ENCODE measurements at places on chromosomes 2 and 18.

DNA sequence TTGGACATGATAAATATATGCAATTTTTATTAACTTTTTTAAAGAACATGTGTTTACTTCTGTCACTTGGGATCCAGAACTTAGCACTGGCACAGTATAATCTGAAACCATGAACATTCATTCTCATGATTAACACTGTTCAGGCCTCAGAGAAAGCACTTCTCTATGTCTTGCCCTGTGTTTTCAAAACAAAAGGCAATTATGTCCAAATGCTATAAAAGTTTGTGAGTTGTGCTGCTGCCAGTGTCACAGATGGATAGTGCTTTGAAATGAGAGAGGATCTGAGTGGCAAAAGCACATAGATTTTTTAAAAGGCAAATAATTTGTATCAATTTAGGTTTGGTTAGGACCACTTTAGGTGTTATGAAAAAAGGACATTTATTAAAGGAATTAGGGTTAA lies 470.5 kb upstream of the FAM98A start:
- no peak for DNase-seq

DNA sequence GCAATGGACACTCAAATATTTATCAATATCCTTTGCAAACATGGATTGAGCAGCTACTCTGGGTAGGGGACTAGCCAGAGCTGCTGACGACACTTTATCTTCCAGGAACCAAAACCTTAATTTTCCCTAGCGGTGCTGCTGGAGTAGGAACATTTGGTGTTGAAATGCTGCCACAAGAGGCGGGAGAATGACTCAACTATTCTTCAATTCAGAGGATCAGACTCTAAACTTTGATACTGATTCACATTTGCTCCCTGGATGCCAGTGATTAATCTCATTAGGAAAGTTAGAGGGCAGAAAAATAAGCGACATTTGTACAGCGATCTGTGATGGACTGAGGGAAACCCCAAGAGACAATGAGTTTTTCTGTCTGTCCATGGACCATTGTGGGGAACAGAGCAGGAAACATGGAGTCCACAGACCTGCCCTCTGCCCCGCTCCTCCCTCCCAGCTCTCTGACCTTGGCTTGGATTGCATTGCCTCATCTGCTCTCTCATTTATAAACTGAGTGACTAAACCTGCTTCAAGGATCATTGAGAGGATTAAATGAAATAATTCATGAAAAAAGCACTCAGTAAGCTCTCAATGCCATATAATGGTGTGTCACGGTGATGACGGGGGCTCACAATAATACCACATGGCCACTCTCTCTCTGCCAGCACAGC lies 12.6 kb upstream of the EPB41L3 start:
- DNase-seq = no peak

DNA sequence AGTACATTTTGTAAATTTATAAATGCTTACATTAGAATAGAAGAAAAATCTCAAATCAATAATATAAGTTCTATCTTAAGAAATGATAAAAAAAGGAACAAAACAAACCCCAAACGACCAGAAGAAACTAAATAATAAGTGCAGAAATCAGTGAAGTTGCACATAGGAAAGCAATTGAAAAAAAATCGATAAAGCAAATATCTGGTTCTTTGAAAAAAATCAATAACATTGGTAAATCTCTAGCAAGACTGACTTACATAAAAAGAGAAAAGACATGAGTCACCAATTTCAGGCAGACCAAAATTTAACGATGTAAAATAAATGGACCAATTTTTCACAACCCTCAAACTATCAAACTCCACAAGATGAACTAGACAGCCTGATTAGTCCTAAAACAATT lies 249.9 kb upstream of the HDAC4 start:
- DNase-seq = no peak

DNA sequence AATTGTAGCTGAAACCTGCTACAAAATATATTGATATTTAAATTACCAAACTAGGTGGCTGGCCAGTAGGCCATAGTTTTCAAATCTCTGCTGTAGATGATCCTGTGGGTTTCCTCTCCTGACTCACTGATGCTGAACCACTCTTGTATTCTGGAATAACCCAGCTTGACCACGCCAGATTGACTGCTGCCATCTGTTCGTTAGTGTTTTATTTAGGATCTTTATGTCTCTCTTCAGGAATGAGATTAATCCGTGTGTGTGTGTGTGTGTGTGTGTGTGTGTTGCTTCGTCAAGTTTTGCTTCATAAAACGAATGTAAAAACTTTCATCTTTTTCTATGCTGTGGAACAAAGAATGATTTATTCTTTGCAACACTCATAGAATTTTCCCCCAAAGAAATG lies 187.1 kb downstream of the DYSF start:
- no peak for DNase-seq

GRCh38 chr2:38264396-38265221 lies 112.5 kb downstream of the ATL2 start:
- no peak for DNase-seq

DNA sequence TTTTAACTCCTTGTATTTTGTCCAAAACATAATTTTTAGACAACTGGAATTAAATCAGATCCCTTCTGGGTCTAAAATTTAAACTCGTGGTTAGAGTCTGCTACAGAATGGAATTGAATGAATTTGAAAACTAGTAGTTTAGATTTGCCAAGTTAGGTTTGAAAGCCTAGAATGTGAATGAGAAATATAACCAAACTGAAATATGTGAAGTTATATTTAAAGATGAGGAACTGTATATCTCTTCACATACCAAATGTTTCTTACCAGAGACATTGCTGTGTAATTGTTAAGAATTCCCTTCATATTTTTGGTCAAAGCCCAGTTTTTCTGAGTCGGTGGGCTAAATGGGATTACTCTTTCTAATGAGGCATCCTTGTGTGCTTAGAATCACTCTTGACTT lies 74.2 kb downstream of the LPIN1 start:
- DNase-seq = no peak

- no peak for DNase-seq
Observed at GRCh38 chr2:127054996-127055785, 51.8 kb downstream of the BIN1 start.

GRCh38 chr18:80041424-80041823 lies 7.2 kb downstream of the RBFA start:
- DNase-seq = no peak

DNA sequence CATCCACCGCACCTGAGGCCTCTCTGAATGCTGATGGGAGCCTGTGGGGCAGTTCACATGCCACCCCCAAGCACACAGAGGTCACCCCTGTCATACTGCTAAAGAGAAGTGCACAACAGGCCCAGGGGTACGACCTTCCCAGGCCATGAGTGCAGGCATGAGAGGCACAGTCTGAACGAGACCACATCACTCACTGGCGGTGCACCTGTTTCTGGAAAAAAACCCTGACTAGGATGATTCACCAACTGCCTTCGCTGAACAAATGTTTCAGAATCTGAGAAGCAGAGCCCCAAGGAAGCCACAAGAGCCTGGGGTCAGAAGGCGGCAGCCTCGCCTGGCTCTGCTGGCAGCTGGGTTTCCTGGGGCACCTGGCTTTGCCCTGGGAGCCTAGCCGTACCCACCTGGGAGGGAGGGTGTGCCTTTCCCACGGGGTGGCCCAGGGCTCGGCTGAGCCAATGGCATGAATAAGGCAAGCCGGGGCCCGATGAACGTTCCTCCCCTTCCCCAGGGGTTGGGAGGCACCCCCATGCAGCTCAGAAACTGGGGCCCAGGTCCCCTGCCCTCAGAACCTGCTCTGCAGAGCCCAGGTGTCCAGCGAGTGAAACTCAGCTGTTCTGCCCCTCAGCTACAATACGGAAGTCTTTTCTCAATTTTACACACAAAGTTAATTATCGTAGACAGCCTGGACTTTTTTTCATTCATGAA lies 73.8 kb downstream of the HDAC4 start:
- no peak for DNase-seq

DNA sequence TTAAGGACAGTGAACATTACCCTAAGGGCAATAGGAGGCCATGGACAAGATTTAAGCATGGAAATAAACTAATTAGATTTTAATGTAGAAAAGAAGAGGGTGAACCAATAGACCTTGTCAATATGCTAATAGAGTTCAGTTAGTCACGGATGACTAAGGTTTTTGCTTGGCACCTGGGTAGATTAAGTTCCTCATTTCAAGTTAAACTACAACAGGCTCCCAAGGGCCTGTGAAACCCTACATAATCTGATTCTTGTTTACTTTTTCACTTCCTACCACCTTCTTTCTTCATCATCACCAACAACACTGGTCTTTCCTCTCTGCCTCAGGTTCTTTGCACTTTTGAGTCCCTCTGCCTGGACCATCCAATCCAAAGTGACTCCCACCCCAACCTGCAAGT lies 14.8 kb downstream of the SP110 start:
- DNase-seq = no peak

DNA sequence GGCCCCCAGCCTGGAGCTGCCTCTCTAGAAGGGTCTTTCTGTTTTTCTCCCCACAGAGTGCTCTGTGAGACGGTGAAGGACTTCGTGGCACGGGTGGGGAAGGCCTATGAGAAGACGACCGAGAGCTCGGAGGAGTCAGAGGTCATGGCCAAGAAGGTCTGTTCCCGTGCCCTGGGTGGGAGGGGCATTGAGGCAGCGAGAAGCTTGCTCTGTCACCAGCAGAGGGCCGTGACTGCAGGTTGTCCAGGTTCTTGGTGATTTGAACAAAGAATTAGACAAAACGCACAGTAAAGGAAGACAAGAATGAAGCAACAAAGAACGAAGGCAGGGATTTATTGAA lies 93.9 kb downstream of the DGKD start:
- DNase-seq = no peak

GRCh38 chr18:36075862-36076587 lies 8.7 kb upstream of the RPRD1A start:
- DNase-seq = peak; percentile 47

GRCh38 chr2:62597323-62597722 lies 91.3 kb upstream of the TMEM17 start:
- peak; percentile 3 for DNase-seq

DNA sequence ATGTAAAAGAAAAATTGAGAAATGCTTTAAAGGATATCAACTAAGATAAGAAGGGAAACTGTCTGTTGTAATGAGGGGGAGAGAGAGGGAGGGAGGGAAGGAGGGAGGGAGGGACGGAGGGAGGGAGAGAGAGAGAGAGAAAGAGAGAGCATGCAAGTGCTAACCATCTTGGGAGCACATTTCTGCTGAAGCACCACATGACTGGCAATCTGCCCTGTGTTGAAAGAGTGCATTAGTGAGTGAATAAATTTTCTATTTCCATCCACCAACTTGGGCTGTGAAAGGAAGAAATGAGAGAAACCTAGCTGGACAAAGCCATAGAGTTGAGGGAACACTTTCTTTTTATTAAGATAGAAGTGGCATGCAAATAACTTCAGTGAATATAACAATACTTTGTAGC lies 110.7 kb downstream of the TMX3 start:
- no peak for DNase-seq

- no peak for DNase-seq
Observed at GRCh38 chr18:6370410-6370809, 44.3 kb downstream of the L3MBTL4 start.

All from non-pigmented ciliary epithelial cell (primary cell).